ENCODE measurements at places on chromosomes 5 and 9. TPM values are rescaled to one million over a fixed set of nuclear protein-coding genes. Genes with fewer than 3 reads are reported as not detected.

GRCh38 chr5:94776167-94776566 is 157.7 kb downstream of the SLF1 start:
- DNase-seq = no peak

GRCh38 chr5:163503106-163504078 is 2.0 kb upstream of the MAT2B start:
- DNase-seq = peak; percentile 61

GRCh38 chr9:120894321-120895148 is 17.5 kb upstream of the PHF19 start:
- DNase-seq = no peak

DNA sequence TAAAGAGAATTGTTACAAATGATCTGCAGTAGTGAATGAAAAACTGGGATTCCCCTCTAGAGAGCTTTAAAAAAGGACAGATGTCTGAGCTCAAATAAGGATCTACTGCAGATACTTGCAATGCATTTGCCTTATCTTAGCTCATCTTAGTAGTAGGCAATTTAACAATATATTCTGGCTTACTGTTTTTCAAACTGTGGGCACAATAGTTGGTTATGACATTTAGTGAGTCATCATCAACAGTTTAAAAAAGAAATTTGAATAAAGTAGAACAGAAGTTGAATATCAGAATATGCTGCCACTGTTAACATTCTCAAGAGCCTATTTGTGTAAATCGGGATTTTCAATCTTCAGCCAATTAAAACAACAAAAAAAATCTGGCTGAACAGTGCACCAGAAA is 6.7 kb upstream of the CAST start:
- no peak for DNase-seq

GRCh38 chr9:34370970-34371880 is 5.5 kb downstream of the MYORG start:
- no peak for DNase-seq

GRCh38 chr5:77418601-77419581 is 73.2 kb downstream of the WDR41 start:
- DNase-seq = no peak

- no peak for DNase-seq
Measured at GRCh38 chr9:37289631-37290030, 132.9 kb upstream of the GRHPR start.

DNA sequence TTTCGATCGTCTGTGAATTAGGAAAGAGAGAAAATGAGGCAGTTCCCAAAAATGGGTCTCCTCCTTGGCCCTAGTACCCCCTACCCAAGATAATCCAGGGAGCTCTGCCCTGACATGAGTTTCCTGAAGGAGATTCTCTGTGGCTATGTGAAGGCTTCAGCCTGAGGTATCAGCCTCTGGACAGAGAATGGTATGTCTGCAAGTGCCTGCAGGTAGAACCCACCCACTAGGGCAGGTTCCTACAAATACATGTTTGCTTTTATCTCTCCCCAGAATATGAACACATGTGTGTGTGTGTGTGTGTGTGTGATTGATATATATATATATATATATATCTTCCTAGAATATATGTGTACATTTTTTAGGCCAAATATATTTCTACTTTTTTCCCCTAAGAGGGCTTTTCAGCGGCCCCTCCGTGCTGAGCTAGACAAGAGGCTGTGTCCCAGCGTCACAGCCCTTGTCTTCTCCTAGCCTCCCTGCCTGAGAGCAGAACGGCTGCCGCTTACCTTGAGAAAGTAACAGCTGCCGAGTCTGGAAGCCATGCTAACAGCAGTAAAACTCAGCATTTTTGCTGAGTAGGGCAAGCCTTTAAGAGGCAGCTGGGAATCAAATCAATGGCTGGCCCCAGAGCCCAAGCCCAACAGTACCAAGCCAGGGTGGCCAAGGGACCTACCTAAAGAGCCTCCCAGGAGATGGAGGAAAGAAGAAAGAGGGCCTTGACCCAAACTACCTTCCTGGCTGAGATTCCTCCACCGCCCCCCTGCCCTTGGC is 2.1 kb downstream of the BRINP1 start:
- DNase-seq = no peak

GRCh38 chr5:173016598-173017046 is 33.1 kb downstream of the ATP6V0E1 start:
- peak; percentile 84 for DNase-seq

- no peak for DNase-seq
Measured at GRCh38 chr5:15966651-15967050, 212.9 kb downstream of the MARCHF11 start.

DNA sequence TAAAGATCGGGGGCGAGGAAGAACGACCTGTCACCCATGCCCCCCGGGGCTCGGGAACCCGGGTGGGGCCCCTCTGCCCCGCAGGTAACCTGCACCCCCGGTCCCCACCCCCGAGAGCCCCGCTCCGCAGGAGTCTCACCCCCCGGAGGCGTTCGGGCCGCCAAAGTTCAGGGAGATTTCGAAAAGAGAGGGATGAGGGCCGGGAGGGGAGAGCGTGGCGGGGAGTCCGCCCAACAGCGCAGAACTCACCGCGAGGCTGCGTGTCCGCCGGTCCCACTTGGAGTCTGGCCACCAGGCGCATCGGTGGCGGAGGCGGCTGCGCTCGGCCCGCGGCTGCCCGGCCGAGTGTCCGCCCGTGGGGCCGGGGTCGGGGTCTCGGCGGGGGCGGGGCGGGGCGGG is at the start of gene PHF19:
TSS of gene PHF19 (minus strand) at position 347 of the 399 bp plus-strand sequence. CDS start 2,447 bp downstream, outside the sequence.
- DNase-seq = no peak

DNA sequence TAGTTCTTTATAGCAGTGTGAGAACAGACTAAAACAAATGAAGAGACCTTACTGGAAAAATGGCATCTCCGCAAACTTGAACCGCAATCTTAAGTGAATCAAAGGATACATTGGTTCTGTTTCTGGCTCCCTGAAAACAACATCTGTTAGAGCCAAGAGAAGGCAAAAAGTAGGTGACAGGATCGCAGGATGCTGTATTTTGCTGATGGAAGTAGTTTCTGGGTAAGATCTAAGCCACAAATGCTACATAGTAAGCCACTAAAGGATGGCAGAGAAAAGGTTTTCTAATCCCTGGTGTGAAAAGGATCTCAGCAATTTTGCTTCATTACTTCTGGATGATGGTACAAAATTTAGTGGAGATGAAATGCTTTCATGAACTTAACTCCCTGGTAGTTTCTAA is 63.3 kb upstream of the HTR4 start:
- no peak for DNase-seq

- DNase-seq = peak; percentile 80
Measured at GRCh38 chr9:133144142-133144903, 19.4 kb downstream of the GBGT1 start.

DNA sequence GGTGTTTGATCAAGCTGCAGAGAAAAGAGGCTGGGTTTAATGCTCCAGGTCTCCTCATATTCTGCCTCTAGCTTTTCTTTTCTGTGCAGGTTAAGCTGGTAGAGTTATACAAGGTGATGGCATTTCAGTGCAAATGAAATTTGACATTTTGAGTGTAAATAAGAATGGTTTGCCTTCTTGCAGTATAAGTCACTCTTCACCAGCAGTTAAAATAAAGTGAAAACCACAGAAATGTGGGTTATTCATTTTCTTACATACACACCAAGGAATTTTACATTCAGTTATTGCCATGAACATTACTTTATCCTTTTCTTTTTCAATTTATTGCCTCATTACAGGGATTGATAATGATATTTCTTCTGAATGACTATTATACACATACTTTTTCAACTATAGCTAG is 337.5 kb upstream of the PCSK5 start:
- no peak for DNase-seq

DNA sequence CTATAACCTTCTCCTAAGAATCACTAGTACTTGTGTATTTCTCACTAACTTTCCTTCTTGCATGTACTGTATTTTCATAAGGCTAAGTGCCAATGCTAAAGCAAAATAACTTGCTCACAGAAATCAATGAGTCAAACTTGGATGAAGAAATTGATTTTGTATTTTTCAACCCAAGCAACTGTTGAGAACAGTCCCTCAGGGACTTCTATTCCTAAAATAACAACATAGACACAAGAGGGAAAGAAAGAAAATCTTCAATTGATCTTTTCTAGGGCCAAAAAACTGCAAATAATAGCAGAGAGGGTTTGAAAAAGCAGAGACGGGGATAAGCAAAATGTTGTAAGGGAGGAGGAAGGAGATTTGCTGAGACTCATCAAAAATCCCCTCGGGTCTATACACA is 69.8 kb downstream of the HABP4 start:
- DNase-seq = no peak

GRCh38 chr5:123743990-123744583 is 232.1 kb downstream of the CSNK1G3 start:
- no peak for DNase-seq

- no peak for DNase-seq
Measured at GRCh38 chr5:78449103-78449502, 88.7 kb downstream of the SCAMP1 start.

DNA sequence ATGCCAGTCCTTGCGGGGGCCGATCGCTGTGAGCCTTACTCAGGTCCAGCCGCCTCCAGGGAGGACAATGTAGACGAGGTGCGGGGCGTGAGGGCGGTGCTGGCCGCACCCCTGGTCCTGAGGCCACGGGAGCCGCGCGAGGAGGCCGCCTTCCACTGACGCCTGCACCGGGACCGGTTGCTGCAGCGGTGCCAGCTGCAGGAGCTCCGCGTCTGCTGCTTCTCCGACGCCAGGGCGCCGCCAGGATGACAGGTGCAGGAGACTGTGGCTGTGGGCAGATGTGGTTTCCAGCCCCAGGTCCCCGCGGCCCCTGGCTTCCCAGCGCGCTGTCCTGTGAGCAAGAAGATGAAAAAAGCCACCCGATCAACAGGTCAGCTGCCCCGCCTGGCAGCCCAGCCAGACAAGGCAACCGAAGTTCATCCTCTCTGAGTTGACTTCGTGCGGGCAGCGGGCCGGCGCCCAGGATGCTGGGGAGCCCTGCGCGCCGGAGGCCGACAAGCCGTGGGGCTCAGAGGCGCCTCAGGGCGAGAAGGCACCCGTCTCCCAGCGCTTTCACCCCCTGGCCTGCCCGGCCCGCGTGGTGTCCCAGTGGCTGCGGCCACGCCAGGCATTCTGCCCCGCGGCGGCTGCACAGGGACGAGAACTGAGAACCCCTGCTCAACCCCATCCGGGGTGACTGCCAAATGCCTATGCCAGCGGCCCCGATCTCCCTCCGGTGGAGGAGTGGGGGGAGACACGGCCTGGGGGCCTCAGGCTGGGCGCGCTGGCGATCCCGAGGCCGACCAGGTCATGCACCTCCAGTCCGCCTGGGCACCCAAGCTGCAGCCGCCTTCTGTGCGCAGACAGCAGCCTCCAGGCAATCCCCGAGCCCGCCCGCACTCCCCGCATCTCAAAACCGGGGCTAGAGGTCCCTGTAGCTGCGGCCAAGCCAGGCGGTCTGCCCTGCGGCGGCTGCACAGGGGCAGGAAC is 43.4 kb upstream of the BICD2 start:
- peak; percentile 2 for DNase-seq

DNA sequence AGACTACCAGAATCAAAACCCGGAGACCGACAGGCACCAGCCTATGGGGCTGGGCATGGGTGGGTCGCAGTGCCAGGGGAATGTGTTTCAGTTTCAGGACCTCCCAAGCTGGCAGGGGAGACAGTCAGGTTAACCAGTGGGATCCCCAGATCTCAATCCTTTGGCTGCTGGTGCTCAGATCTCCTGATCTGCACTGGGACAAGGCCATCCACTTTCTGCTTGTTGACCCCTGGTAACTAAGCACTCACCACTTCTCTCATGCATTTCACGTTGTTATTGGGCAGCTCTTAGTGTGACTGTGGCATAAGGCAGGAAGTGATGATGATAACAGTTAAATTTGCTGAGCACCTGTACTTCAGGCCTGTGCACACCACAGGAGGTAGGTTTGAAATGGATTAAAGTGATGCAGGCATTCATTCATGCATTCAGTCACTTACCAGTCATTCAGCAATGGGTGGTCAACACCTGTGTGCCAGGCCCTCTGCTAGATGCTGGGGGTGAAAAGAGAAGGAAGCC is 42.1 kb upstream of the STXBP1 start:
- DNase-seq = peak; percentile 91

DNA sequence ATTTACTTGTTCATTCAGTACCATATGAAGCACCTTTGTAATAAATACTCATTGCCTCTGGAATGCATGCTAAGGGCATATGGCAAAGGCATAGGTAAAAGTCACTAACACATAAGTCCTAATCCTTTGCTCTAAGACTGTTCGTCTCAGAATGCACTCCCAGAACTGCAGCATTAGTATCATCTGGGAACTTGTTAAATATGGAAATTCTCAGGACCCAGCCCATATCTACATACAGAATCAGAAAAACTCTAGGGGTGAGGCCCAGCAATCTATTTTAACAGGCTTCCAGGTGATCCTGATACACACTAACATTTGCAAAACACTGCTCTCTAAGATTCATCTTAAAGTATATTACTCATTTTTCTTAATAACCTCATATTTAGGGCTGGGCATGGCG is 113.8 kb upstream of the CDH6 start:
- DNase-seq = no peak

- DNase-seq = no peak
Measured at GRCh38 chr9:115964710-115965347, 188.8 kb upstream of the PAPPA start.

DNA sequence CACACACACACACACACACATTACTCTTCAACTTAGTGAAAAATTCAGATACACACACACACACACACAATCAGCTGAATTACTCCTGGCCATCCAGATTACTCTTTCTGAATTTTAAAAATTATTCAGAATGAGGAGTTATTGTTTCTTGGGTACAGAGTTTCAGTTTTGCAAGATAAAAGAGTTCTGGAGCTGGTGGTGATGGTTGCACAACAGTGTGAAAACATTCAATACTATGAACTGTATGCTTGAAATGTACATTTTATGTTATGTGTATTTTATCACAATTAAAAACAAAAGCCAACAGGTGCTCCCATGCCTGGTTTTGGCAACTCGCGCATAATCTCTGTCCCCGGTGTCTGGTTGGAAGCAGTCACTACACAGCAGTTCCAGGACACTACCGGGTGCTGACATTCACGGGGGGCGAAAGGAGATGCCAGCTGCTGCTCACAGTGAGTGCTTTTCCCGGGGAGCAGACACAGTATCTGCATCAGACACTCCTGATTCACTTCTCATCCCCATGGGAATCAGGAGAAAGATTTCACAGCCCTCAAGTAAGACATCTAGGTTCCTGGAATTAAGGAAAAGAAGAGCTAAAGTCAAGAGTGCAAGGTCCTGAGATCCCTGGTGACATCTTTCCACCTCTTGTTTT is 55.7 kb downstream of the LHFPL2 start:
- DNase-seq = no peak

Gene AQP3
- total RNA-seq = 9.9 TPM

Gene CTXN3
- not detected for total RNA-seq

Gene CREBRF
- total RNA-seq = 16.9 TPM

Gene TBC1D13
- total RNA-seq = 41.9 TPM

Gene OR4F3
- not detected for total RNA-seq

Gene IL31RA
- total RNA-seq = 2.0 TPM

Gene PLGRKT
- 22.0 TPM for total RNA-seq

Gene NOL8
- total RNA-seq = 46.9 TPM

Gene SMIM32
- not detected for total RNA-seq

Gene SPATA31A3
- total RNA-seq = not detected

Gene CCL21
- total RNA-seq = not detected
